ENCODE measurements at places on chromosomes 7 and 10. TPM values are rescaled to one million over a fixed set of nuclear protein-coding genes. Genes with fewer than 3 reads are reported as not detected.

DNA sequence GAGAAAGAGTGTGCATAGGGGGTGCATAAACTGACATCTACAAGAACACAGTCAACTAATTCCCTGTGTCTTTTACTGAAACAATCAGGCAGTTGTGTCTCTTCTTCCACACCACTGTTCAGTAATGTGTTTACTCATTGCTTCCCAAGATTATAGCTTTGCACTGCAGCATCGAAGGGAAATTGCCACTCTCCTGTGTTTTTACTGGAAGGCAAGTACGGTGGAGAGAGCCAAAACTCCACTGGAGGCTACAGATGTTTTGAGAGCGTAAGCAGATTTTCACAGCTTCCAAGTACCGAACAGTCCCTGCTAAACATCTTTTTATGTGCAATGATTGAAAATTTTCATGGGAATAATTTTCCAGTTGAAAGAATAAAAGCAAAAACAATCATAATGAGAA is 510.5 kb upstream of the AKR1E2 start:
- no peak for DNase-seq

- DNase-seq = no peak
Measured at GRCh38 chr7:129990403-129991192, 37.8 kb upstream of the UBE2H start.

DNA sequence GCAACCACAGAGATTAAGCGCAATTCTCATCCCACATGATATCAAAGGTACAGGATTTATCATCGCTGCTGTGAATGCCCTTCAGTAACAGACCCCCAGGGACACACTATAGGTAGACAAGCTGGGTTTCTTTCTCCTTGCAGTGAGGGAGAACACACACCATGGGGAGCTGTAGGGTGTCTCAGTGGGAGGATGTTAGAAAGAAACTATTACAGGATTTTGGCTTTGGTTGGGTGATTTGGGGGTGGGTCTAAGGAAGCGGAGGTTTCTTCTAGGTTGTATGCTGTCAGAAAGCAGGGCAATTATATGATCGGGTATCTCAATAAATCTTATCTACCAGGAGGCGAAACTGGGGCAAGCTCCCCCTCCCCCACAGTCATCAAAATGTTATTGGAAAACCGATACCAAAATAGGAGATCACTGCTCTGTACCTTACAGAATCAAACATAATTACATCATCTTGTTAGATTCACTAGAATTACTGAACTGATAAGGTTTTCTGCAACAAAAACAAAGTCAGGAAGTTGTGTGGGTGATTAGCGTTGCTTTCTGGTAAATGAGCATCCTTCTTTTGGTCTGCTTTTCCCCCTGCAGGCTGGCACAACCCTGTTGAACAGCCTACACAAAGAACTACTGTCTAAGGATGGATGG is 209.7 kb downstream of the TEX36 start:
- no peak for DNase-seq

DNA sequence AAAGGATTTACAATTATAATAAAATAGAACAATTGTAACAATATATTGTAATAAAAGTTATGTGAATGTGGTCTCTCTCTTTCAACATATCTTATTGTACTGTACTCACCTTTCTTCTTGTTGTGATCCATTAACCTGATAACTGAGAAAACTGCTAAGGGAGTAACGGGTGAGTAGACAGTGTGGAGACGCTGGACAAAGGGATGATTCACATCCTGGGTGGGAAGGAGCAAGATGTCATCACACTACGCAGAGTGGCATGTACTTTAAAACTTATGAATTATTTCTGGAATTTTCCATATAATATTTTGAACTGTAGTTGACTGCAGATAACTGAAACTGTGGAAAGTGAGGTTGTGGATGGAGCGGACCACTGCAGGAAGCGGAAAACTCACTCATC is 91.2 kb upstream of the PLPP4 start:
- DNase-seq = no peak

- no peak for DNase-seq
Measured at GRCh38 chr7:33497051-33497450, 367.7 kb downstream of the BBS9 start.

MYO1G gene
- polyA plus RNA-seq = 314 TPM

All from CD14-positive monocyte (primary cell).